Stimulated activated CD8-positive, alpha-beta memory T cell treated with anti-CD3 and anti-CD28 coated beads, Interleukin-4, amount 100 ng/mL, for 1 hour (primary cell): ENCODE measurements at places on chromosomes 6 and 20.

DNA sequence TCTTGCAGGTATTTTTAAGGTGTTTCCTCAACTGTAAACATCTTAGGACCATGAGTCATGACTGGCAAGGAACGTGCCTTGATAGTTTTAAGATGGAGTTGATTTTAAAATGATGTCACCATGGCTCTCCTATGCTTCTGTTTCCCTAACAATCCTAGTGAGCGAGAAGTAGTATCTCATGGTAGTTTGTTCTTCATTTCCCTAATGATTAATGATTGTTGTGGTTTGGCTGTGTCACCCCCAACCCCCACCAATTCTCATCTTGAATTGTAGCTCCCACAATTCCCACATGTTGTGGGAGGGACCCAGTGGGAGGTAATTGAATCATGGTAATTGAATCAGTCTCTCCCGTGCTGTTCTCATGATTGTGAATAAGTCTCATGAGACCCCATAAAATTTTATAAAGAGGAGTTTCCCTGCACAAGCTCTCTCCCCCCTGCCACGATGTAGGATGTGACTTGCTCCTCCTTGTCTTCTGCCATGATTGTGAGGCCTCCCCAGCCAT, 16.8 kb upstream of the BNIP5 start:
- no peak for DNase-seq

- no peak for DNase-seq
These were observed 713.2 kb upstream of the NRSN1 start for GRCh38 chr6:23412770-23413169.

- no peak for DNase-seq
These were observed 31.4 kb downstream of the RAMACL start for GRCh38 chr6:166555086-166555485.

DNA sequence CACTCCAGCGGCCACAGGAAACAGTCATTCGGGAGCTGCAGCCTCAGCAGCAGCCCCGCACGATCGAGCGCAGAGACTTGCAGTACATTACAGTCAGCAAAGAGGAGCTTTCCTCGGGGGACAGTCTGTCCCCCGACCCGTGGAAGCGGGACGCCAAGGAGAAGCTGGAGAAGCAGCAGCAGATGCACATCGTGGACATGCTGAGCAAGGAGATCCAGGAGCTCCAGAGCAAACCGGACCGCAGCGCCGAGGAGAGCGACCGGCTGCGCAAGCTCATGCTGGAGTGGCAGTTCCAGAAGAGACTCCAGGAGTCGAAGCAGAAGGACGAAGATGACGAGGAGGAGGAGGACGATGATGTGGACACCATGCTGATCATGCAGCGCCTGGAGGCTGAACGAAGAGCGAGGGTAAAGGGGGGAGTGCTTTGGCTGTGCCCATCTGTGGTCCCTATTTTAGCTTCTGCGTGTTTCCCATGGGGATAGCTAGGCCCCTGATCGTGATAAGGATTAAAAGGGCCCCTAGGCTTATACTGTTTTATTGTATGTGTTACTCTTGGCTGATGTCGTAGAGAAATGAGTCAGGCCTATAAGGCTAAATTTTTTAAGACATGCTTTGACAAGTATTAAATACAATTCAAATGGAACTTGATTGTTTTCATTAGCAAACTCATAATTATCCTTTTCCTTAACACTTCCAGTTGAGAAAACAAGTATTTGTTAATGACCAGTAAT, 45.5 kb upstream of the KIF25 start:
- DNase-seq: no peak
